Eye (tissue), 1 donor: ENCODE measurements at places on chromosomes 11 and 22.

GRCh38 chr11:1348796-1349326, 39.4 kb upstream of the TOLLIP start:
- peak; percentile 60 for DNase-seq

DNA sequence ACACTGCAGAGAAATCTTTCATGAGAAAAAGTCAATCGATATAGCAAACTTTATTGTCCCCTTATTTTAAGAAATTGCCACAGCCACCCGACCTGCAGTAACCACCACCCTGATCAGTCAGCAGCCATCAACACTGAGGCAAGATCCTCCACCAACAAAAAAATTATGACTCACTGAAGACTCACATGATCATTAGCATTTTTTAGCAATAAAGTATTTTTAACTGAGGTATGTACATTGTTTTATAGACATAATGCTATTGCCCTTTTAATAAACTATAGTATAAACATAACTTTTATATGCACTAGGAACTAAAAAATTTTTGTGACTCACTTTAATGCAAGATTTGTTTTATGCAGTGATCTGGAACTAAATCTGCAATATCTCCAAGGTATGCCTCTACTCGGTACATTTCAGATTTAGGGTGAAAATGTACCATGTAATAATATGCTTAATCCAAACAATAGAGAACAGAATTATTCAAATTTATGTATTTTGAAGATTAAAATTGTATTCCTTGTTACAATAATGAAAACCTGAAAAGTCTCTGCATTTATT, 79.2 kb upstream of the CEP126 start:
- no peak for DNase-seq

GRCh38 chr11:134469627-134470026, 57.6 kb upstream of the B3GAT1 start:
- DNase-seq = peak; percentile 55

DNA sequence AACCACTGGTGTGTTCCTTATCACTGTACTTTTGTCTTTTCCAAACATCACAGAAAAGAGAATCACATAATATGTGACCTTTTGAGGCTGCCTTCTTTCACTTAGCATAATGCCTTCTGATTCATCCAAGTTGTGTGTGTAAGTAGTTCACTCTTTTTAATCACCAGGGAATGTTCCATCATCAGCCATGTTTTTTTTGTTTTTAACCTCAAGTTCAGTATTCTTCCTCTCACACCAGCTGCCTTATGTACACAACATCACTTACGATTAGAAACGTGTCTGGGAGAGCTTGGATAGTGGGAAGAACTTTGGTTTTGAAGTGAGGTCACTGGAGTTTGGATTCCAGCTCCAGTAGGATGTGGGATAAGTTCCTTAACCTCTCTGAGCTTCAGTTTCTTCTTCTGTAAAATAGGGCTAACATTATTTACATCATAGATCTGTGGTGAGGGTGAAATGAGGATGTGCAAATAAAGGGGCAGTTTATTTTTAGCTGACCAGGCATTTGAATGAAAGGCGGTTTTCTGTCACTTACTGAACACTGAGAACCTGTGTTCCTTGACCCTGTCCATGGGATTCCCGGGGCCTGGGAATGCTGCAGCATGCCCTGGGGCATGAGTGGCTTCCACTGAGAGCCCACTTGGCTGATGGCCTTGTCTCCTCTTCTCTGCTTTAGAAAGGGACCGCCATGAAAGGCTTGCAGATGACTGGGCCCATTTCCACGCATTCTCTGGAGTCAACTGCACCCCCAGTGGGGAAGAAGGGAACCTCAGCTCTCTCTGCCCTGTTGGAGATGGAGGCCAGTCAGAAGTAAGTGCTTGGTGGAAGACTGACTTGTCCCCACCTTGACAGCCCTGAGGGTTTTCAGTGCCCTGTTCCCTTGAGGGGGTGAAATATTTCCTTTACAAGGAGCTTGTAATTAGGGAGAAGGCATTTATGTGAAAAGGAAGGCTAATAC, 92.6 kb downstream of the DEPDC5 start:
- DNase-seq = no peak

DNA sequence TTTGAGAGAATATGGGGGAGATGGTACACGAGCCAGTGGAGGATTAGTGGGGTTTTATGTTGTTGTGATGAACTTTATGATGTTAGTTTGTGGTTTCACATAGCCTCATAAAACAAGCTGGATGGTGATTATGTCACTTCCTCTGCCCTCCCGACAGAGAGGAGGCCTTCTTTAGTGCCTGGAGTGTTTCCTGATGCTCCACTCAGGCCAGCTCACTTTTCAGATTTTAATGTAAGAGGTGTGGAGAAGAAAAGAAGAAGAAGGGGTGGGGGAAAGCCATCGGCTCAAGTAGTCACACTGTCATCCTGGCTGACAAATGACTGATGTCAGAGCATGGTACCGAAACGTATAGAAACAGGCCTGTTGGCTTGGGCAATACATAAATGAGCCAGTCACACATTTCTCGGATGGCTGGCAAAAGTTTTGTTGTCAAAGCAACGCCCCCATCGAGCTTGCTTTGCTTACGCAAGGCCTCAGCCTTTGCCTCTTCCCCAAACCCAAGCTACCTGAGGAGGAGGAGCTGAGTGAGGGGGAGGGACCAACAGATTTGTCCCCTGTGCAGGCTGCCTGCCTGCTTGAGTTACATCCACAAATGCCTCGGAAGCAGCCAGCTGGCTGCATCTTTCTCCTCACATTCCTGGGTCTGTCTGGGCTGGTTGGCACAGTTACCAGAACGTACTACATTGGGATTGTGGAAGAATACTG, at the start of gene HEPHL1:
TSS of gene HEPHL1 (plus strand) at position 578 of the 705 bp plus-strand sequence. CDS start at position 593, 15 bp downstream.
- no peak for DNase-seq

- no peak for DNase-seq
These were observed 538.8 kb upstream of the B3GAT1 start for GRCh38 chr11:134950692-134951304.

GRCh38 chr11:1297011-1297575, 12.3 kb downstream of the TOLLIP start:
- no peak for DNase-seq

GRCh38 chr11:104682206-104682605, 216.1 kb downstream of the CASP12 start:
- DNase-seq = no peak

DNA sequence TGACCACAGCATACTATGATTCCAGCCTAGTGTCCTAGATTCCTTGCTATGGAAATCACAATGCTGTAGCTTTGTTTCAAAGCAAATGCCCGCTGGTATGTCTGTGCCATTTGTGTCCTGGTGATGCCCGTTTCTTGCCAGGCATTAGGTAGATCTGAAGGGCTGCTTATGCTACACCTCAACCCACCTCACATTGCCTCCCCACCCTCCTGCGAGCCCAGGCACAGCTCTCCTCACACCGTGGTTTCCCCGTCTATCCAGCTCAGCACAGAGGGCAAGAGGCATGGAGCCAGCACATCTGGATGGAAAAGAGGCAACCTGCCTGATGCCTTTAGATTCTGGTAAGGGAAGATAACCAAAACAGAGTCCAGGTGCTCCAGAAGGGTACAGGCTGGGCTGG, 307.4 kb upstream of the B3GAT1 start:
- no peak for DNase-seq

DNA sequence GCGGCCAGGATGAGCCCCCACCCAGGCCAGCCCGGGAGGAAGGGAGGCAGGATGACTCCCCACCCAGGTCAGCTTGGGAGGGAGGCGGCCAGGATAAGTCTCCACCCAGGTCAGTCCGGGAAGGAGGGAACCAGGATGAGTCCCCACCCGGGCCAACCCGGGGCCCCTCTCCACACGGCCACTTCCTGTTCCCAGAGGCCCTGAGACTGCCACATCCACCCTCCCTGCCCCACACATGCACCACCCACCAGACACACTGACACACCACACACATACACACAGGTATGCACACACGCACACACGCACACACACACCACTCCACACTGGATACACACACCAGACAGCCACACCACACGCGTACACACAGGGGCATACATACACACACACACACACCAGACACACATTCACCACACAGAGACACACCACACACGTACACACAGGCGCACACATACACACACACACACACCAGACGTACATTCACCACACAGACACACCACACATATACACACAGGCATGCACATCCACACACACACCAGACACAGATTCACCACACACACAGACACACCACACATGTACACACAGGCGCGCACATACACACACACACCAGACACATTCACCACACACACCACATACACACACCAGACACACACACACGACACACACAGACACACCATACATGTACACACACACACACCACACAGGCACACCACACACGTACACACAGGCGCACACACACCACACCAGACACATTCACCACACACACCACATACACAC, 84.9 kb upstream of the PRR5 start:
- DNase-seq = no peak

DNA sequence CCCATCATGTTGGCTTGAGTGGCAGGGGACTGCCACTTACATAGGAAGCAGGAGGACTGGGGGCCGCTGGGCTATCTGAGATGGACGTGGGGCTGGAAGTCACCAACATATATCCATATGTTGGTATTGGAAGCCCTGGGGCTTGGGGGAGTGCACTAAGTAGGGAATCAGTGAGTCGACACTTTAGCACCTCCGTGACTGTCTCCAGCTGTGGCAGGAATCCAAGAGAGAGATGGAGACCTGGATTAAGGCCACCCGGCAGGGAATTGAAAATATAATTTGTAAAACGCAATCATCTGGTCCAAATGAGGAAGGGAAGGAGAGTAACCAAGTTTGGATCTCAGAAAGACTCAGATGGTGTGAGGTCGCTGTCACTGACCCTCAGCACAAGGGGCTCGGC, 68.4 kb downstream of the ELFN2 start:
- DNase-seq = no peak

DNA sequence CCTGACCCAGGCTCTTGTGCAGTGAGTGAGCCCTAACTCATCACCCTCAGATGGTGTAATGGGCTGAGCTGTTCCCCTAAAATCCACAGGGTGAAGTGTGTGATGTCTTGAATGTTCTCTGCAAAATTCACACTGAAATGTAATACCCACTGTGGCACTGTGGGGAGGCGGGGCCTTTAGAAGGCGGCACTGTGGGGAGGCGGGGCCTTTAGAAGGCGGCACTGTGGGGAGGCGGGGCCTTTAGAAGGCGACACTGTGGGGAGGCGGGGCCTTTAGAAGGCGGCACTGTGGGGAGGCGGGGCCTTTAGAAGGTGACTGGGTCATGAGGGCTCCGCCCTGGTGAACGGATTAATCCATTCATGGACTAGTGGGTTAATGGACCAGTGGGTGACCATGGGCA, 33.0 kb downstream of the CHID1 start:
- DNase-seq = no peak
